Stimulated activated CD8-positive, alpha-beta memory T cell treated with anti-CD3 and anti-CD28 coated beads, Interleukin-15, amount 100 ng/mL, for 48 hours (primary cell): ENCODE measurements at places on chromosomes 1 and 21.

GRCh38 chr1:163068716-163069115, 445 bp upstream of the RGS4 start:
- DNase-seq: no peak

DNA sequence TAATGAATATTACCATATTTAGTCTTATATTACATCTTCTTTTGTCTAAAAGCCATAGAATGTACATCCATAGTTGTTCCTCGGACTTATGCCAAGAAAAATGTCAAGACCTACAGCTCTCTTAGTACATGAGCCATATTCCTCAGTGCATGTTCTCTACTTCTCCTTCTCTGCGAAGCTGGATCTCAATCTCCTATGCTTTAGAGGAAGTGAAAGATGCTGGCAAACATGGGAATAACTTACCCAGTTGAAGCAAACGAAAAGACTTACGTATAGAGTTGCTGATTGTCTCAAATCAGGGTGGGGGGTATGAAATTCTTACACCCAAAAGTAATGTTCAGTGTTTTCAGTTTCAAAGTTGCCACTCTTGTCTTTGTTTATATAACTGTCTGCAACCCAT, 32.7 kb downstream of the OR13G1 start:
- no peak for DNase-seq

GRCh38 chr1:206419783-206420182, 50.5 kb upstream of the IKBKE start:
- DNase-seq: no peak

GRCh38 chr1:237779356-237779755, 111.4 kb downstream of the ZP4 start:
- DNase-seq: no peak

DNA sequence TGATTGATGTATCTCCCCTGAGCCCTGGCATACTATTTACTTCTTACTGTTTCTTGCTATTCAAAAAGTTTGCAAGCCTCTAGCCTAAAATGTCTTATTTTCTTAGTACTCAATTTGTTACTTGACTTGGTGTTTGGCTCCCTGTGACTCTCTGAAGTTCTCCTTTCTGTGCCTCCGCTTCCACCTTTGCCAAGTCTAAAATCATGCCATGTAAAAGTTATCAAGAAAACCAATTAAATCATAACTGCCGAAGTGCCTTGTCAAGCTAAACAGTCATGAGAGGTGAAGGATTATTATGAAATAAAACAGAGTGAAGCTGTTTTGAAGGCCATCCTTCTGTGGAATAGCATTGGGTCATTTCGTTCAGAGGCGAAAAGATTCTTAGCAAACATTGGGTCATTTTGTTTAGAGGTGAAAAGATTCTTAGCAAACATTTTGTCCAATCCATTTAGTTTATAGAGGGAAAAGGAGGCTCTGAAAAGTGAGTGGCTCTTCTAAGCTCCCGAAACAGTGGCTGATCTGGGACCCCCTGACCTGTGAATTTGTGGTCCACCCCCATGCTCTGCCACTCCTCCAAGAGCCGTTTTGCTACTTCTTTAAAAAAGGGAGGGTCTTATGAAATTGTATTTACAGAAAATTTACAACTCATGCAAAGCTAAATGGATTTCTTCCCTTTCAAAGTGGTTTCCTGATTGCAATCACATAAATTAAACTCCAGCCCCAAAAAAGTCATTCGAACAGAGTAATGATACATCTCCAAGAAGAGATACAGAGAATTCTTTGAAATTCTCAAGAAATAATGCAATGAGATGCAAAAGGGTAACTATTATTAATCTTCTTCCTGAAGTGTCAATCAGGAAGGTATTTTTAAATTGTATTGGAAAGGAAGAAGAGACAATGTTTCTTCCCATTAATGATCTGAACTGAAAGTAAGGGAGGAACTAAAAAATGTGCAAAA, 141.4 kb downstream of the RUNX1 start:
- DNase-seq: no peak

DNA sequence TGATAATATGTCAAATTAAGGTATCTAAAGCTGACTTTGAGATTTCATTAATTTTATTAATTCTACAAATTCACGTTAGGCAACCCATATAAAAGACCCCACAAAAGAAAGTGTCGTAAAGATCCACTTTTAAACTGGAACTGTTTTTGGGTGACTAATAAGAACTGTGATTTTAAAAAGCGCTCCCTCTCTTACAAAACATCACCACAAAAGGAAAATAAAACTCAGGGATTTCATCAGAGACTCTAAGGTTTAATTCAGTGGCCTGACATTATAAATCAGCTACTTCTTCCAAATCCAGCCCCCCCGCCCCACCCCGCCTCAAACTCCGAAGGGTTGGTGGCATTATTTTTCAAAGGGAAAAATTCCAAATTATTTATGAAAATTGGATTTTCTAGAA, 2.7 kb downstream of the COL24A1 start:
- no peak for DNase-seq

DNA sequence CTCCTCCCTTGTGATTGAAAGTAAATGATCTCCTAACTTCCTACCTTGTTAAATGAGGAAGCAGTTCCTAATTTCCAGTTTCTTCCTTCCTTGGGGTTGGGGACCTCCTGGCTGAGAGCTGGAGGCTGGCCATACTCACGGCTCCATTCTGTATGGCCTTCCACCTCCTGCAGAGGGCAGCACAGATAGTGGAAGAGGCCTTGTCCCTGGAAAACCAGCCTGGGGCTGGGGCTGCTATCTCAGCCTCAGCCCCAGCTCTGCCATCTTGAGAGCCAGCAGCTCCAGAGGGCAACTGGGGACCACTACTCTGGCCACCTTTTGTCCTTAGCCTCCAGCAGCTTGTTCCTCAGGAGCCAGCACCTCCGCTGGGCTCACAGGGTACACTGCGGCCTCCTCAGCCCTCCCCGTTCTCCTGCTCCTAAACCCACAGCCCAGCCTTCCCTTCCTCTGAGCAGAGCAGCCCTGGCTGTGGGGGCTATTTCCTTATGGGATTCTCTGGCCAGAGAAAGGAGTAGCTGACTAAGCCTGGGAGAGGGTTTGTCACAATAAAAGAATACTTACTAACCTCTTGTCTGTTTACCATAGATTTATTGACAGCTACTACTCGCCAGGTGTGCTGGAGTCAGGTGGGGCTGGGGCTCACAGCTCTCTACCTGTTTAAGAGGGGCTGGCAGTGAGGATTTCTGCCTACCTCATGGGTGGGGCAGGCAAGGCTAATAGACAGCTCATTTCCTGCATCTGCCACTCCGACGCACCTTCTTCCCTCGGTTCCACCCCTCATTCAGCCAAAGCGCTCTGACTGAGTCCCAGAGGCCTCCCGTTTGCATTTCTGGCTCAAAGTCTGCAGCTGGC, 6.3 kb downstream of the TMEM234 start:
- DNase-seq: no peak

GRCh38 chr1:1939296-1940122, 20.4 kb upstream of the TMEM52 start:
- DNase-seq: no peak

- DNase-seq: no peak
Observed at GRCh38 chr1:8689431-8690252, 127.8 kb downstream of the RERE start.

DNA sequence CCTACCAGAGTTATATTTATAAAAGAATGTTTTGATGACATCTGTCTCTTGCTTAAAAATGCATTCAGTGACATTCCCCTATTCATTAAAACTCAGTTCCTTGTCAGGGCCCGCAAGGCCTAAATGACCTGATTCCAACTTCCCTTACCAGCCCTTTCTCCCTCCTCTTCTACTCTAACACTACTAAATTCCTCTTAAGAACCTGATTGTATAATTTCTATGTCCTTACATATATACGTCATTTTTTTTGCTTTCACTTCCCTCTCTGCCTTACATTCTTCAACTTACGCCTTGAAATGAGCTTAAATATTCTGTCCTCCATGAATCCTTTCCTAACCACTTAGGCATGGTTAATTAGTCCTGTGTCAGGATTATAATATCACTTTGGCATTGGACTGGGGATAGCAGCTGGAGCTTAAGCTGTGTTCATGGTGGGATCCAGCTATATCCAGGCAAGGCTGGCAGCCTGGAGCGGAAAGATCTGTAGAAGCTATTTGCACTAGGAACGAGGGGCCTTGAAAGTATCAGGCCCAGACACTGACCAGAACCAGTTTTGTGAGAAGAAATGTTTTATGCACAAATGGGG, 360.2 kb upstream of the PTBP2 start:
- DNase-seq: no peak

GRCh38 chr1:115302390-115302961, 35.6 kb downstream of the NGF start:
- DNase-seq: no peak

GRCh38 chr1:233057836-233058235, 107.4 kb downstream of the NTPCR start:
- no peak for DNase-seq

DNA sequence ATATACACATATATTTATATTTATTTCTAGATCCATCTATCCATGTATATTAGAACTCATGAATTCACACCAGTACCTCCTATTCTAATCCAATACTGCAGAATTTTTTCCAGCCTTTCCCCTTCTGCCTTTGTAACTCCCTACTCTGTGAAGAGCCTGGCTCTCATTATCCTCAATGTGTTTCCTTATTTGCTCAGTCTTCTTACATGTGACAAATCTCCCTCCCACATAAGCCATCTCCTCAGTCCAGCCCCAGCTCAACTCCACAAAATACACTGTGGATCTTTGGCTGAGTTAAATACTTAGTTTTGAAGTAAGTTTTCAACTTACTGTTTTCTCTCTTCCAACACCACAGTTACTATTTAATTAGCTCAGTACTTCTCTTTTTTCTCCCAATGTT, 45.7 kb downstream of the ATP5PO start:
- no peak for DNase-seq

DNA sequence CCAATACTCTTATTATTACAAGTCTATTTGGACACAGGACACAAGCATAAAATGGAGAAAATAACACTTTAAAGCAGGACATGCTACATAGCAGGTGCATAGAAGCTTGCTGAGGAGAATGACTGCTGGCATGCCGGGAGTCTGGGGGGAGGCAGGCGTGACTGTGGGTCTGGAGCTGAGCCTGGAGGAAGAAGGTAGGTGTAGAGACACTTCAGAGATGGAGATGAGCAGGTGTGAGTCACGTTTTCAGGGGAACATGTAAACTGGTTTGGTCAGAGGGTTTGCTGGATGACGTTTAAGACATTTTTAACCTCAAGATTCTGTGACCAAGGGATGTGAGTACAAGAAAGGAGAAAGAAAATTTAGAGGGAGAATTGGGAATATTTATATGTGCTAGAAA, 24.5 kb downstream of the OSCP1 start:
- no peak for DNase-seq

GRCh38 chr1:157073944-157074685, 25.5 kb downstream of the ETV3L start:
- no peak for DNase-seq

DNA sequence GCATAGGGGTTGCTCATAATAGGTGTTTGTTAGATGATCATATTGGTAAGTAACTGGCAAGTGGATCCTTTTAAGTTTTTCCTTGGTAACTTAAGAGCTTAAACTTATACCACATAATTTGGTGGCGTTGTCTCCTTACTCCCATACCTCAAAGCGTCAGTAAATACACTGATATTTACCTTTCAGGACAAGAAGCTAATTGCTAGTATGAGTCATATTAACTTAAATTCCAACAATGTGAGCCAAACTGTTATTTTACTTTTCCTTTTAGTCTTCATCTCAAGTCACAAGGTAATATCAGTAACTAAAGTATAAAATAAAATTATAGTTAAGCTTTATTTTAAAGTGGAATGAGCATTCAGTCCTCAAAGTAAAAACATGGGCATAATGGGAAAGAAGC, 9.0 kb upstream of the SH3GLB1 start:
- DNase-seq: no peak

DNA sequence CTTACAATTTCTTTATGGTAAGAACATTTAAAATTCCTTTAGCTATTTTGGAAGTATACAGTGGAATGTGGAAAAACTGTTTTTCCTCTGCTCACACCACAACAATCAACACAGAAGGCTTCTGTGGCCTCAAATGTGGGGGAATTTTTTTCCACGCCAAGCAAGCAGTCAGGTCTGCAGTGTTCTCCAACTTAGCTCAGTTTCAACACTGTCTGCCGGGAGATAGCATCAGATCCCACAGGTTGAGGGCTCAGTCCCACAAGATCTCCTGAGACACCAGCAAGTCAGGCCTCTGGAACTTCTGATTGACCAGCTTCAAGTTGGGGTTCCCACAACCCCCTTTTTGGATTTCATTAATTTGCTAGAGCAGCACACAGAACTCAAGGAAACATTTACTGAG, 50.3 kb downstream of the PTBP2 start:
- DNase-seq: no peak

- DNase-seq: no peak
Observed at GRCh38 chr1:3687504-3687903, 35.2 kb downstream of the TP73 start.

GRCh38 chr1:228646717-228647522, 88.4 kb upstream of the RHOU start:
- DNase-seq: no peak

- DNase-seq: no peak
Observed at GRCh38 chr1:206498685-206499084, 8.6 kb upstream of the RASSF5 start.

- DNase-seq: no peak
Observed at GRCh38 chr1:223834660-223835263, 11.0 kb downstream of the TP53BP2 start.

DNA sequence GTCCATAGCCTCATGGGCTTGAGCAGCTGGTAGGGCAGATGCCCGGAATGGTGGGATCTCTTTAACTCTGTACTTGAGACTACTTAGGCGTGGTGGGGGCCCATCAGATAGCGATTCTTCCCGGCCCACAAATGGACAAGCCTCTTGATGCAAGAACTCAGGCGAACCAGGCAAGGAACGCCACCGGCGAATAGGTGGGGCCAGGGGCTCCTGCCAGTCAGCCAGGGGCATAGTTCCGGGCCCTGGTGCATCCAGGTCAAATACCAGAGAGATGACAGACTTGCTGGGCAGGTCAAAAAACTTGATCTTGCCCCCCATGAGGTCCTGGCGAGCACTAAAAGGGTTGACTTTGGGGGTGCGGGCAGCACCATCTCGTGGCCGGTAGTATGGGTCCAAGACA, 4.8 kb upstream of the MUTYH start:
- no peak for DNase-seq

GRCh38 chr1:5658340-5659316, 333.6 kb downstream of the NPHP4 start:
- no peak for DNase-seq

DNA sequence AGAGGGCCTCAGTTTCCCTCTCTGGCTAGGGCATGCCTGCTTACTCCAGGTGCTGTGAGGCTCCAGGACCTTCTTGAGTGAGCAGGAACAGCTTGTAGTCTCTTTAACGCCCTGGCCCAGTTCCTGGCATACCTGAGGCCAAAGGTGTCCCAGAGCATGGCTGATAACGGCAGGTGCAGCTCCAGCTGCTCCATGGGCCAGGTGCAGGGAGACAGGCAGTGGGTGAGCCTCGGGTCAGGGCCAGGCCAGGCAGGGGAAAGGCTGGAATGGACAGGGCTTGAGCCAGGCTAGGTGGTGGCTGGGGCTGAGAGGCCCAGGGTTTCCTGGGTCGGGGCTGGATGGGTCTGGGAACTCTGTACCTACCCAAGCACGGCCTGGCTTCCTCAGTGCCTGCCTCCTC, 18.3 kb downstream of the EDN2 start:
- DNase-seq: no peak

- no peak for DNase-seq
Observed at GRCh38 chr1:68174738-68175113, 57.6 kb downstream of the WLS start.

- no peak for DNase-seq
Observed at GRCh38 chr1:29546496-29546895, 310.2 kb downstream of the PTPRU start.
